Prostate gland (tissue), 2 donors: ENCODE measurements at places on chromosomes 12 and 14.

GRCh38 chr14:77064521-77065178, 33.4 kb upstream of the CIPC start:
- DNase-seq, result no peak

- no peak for DNase-seq
Measured at GRCh38 chr12:107845226-107845979, 70.9 kb downstream of the ASCL4 start.

DNA sequence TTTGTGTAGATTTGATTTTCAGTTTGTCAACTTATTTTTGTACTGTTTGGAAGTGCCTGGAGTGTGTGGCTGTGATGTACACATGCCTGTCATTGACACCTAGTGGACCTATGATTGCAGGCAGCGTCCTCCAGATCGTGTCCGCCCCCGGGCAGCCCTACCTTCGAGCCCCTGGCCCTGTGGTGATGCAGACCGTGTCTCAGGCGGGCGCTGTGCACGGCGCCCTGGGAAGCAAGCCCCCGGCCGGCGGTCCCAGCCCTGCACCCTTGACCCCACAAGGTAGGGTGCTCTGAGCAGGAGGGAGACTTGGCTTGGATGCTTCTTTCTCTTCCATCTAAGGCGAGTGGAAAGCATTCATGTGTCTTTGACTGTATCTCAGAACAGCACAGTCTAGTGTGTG, 75.8 kb downstream of the EP400 start:
- DNase-seq, result no peak

GRCh38 chr12:3538466-3539030, 47.5 kb downstream of the PRMT8 start:
- no peak for DNase-seq

- DNase-seq, result no peak
Measured at GRCh38 chr12:109768901-109769670, 55.5 kb downstream of the FAM222A start.

- no peak for DNase-seq
Measured at GRCh38 chr12:119841433-119842210, 35.5 kb downstream of the CIT start.

DNA sequence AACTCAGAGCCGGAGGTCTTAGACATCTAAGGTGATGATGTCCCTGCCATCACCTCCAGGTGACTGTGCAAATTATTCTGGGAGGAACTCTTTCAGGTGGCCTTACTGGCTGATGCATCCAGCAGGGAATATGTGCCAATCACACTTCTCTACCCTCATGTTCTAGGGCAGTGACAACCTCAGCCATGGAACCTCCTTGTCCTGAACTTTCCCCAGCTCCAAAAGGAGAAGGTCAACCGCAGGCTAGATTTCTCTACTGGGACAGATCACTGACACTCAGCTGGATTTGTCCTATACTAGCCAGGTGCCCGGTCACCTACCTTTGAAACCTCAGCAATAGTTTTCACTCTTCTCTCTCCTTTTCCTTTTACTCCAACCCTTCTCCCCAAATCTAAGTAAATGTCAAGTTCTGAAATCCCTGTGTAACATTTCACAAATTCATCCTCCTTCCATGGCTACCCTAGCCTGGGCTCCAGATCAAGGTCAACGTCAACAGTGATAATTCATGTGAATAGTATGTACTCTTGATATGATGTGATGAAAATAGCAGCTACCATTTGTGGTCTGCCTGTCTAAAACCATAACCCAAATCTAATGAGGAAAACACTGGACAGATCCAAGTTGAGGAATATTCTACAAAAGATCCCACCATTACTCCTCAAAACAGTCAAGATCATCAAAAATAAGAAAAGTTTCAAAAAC, 115.0 kb upstream of the EGLN3 start:
- no peak for DNase-seq

GRCh38 chr12:76033081-76034011, 1.8 kb upstream of the PHLDA1 start:
- no peak for DNase-seq

GRCh38 chr14:51138404-51139103, 43.6 kb upstream of the TRIM9 start:
- no peak for DNase-seq

GRCh38 chr12:115335594-115335993, 651.6 kb upstream of the TBX3 start:
- no peak for DNase-seq

DNA sequence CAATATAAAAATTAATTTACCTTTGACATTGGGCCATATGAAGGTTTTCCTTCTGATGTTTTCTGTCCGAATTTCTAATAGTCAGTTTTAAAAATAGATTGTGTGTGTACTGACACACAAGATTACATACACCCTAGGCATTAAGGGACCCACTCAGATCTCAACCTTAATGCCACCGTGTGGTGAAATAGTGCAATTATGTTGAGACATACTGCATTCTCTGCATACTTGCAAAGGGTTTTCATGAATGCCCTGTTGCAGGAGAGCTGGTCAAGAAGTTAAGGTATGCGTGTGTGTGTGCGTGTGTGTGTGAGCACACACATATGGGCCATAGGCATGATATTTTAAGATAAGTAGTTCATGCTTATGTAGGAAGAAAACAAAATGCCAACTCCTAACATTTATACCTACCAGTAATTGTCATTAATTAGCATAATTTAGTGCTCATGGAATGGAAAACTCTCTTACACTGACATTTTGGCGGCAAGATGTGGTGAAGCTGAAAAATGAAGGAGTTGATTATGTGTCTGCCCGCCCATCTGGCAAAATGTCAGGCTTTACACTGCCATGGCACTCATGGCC, 58.8 kb downstream of the PIK3C2G start:
- no peak for DNase-seq
